Activated CD4-positive, CD25-positive, alpha-beta regulatory T cell treated with anti-CD3 and anti-CD28 coated beads, Interleukin-2, amount 50 U/mL, for 24 hours (primary cell): ENCODE measurements at places on chromosomes 7 and 10.

GRCh38 chr7:152035817-152036216 is 10.3 kb downstream of the GALNT11 start:
- ATAC-seq = no peak

- ATAC-seq = no peak
Measured at GRCh38 chr10:29740981-29741545, 106.3 kb upstream of the SVIL start.

DNA sequence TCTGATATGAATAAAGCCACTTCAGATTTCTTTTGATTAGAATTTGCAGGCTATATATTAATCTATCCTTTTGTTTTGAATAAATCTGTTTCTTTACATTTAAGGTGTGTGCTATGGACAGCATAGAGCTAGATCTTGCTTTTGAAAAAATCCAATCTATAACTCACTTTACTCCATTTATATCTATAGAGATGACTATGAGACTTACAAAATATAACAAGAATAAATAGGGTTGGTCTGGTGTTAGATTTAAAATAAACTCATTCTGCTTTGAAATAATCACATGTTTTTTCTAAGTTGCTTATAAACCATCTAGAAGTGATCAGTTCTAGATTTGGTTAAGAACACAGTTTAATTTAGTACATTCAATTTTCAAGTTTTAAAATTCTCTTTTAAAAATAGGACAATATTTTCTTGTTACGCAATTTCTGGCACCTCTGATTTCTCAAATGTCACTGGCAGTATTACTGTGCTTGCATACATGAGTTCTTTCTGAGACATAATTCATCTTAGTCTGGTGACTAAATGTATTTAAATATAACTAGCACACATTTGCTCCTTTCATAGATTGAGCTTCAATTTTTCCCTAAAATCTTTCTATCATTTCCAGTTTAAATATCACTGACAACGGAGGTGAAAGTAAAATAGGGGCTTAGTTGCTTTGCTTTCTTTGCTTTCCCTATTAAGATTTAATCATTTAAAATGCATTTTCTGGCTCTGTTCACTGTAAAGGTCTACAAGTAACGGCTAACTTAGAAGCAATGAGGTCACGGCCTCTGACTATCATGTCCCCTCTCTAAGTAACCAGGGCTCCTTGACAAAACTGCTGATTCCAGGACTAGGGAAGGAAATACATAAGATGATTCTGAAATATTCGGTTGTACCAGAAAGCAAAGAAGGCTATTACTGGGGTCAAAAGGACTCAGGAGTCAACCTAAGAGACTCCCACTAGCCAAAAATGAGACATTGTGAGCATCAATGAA is 89.3 kb downstream of the ICA1 start:
- no peak for ATAC-seq

GRCh38 chr10:120818301-120818700 is 32.9 kb upstream of the WDR11 start:
- ATAC-seq = no peak

GRCh38 chr10:72329290-72330068 is 25.2 kb downstream of the DNAJB12 start:
- no peak for ATAC-seq
